ENCODE measurements at places on chromosomes 3 and 15.

DNA sequence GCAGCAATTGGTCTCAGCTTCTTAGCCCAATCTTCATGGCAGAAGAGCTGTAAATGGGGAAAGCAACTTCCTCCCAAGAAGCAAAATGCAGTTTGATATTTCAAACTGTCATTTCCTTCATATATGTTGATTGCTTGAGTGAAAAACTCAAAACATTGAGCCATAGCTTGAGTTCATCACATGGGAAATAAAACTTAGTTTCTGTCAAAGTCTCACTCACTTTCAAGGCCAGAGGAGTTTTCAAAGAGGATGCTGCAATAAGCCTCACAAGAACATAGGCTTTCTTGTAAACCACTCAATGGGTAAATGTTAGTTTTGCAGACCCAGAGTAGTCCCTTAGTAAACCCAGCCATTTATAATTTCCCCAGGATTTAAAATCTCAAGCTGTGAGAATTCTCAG lies 29.1 kb upstream of the SUCLG2 start:
- no peak for DNase-seq

- no peak for DNase-seq
These were observed 54.0 kb downstream of the B3GNT5 start for GRCh38 chr3:183306798-183307671.

- DNase-seq: no peak
These were observed 104.0 kb upstream of the ATP10A start for GRCh38 chr15:25967116-25967515.

GRCh38 chr3:185387646-185388045 lies 24.7 kb downstream of the MAP3K13 start:
- DNase-seq: no peak

GRCh38 chr15:28901587-28901980 lies 15.8 kb downstream of the APBA2 start:
- no peak for DNase-seq

GRCh38 chr15:93028632-93029213 lies 60.3 kb downstream of the RGMA start:
- DNase-seq: no peak

GRCh38 chr15:47523681-47524475 lies 193.4 kb upstream of the SEMA6D start:
- no peak for DNase-seq

- no peak for DNase-seq
These were observed 33.8 kb downstream of the FAH start for GRCh38 chr15:80186597-80186996.

- DNase-seq: no peak
These were observed 84.0 kb upstream of the ALDH1L1 start for GRCh38 chr3:126264381-126264780.

- DNase-seq: no peak
These were observed 5.1 kb upstream of the IQSEC1 start for GRCh38 chr3:13078163-13078905.

GRCh38 chr3:191303596-191303995 lies 25.6 kb upstream of the CCDC50 start:
- DNase-seq: no peak

DNA sequence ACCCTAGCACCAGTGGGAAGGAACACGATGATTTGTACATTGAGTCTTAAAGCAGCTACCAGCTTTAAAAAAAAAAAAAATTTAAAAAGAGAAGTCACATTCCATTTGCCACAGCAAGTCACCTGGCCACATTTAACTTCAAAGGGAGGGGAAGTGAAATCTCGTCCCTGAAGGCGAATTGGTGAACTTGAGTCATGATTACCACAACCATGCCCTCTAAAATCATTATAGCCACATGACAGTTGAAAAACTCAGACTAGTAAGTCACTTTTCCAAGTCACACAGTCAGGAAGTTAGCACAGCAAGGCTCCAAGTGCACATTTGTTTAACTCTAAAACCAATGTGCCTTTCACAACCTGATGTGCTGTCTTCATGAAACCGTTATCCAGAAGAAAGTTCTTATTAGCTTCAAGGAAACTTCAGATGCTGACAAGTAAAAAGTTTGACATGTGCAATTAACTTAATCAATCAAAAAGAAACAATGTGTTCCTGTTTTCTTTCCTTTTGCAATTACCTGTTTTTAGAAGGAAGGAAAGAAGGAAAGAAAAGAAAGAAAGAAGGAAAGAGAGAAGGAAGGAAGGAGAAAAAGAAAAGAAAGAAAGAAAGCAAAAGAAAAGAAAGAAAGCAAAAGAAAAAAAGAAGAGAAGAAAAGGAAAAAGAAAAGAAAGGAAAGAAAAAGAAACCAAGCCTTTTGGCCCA lies 8.3 kb upstream of the THSD4 start:
- DNase-seq: no peak

DNA sequence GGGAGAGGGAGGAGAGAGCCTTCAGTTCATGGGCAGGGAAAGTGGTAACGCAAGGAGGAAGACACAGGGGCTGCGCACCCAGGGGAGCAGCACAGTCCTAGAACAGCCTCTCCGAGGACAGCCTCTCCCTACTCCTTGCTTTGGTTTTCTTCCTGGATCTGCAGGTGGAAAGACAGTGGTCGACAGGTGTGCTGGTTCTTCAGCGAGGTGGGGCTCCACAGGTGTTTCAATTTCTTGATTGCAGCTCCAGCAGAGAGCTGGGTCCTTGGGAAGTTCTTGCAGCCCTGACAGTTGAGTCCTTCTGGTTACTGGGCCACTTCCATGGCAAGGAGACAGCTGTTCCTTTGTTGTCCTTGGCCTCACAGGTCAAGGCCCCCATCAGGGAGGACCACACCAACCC lies 220.7 kb upstream of the NR2F2 start:
- DNase-seq: no peak

DNA sequence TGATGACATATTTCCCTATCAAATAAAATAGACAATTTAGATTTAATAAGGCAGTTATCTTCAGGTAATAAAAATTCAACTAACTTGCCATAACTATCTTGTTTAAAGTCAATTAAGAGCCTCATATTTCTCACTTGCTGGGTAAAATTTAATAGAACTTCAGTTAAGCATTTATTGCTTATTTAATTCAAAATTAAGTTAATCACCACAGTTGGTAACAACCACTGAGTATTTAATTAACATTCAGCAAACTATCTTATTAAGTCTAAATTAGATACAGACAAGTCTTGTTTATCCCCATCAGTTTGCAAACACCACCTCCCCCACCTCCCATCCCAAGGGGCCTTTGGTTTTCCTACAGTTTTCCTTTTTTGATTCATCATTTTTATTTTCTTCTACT lies 14.7 kb downstream of the LPP start:
- no peak for DNase-seq

DNA sequence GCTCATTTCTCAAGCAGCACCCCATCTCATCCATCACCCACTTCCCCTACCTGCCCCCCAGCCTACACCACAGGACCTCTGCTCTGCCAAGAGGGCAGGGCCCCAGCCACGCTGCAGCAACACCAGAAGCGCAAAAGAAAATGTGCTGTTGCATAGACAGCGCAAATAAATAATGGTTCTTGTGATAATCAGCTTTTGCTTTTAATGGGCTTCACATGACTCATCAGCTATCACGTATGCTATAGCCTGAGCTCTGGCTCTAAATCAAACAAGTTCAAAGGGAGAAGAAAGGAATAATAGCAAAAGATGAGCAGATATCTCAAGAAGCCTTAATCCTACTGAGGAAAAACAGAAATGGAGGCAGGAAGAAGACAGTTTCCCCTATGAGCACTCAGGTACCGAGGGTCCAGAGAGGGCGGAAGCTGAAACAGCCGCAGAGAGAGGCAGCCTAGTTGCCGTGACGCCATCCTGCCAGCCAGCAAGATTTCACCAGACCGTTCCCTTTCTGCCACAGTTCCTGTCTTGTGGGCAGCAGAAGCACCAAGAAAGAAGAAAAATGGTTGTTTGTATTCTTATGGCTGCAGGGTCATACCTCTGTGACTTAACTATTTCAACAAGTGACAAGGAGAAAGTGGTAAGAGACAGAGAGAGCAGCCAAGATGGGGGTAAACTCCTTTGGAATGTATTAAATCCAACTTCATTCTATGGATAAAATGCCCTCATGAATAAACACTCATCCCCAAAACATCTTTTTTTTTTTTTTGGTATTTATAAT lies 22.0 kb downstream of the RAB27A start:
- DNase-seq: no peak
